ENCODE measurements at places on chromosomes 4 and X. TPM values are rescaled to one million over a fixed set of nuclear protein-coding genes. Genes with fewer than 3 reads are reported as not detected.

ETNPPL gene
- not detected for total RNA-seq

GAB3 gene
- total RNA-seq: 9.0 TPM

SORCS2 gene
- 13.4 TPM for total RNA-seq

APELA gene
- total RNA-seq: not detected

MAGEA1 gene
- total RNA-seq: not detected

RPA4 gene
- total RNA-seq: 6.1 TPM

SMARCA1 gene
- total RNA-seq: 90.7 TPM

CT45A2 gene
- not detected for total RNA-seq

CDX4 gene
- total RNA-seq: not detected

NCBP2L gene
- not detected for total RNA-seq

RNF175 gene
- total RNA-seq: 3.8 TPM

DNA sequence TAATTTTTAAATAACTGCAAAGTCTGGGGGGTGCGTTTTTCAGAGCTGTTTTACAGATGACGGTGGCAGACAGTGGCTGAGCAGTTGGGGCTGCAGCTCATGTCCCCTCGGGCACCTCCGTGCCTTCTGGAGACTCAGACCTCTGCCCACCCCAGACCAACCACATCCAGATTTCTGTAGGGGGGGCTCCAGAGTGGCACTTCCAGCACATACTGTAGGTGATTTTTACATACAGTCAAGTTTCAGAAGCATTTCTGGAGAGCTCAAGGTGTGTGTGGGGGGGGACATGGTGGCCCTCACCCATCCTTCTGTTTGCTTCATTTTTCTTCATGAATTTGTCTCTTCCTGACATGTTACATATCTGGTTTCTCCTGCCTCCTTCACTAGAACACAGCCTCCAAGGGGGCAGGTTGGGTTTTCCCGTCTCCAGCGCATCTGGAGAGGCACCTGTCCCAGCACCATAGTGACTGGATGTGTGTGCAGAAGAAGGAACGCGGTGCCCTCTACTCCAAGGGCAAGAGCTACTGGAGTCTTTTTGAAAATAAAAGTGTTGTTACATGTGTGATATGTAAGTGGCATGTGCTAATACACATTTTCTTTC lies 37.5 kb downstream of the TMEM271 start:
- no peak for DNase-seq

- DNase-seq: no peak
These were observed 12.3 kb downstream of the UGDH start for GRCh38 chr4:39514888-39515401.

- DNase-seq: peak; percentile 63
These were observed 63.9 kb downstream of the TRAPPC11 start for GRCh38 chr4:183722731-183723560.

DNA sequence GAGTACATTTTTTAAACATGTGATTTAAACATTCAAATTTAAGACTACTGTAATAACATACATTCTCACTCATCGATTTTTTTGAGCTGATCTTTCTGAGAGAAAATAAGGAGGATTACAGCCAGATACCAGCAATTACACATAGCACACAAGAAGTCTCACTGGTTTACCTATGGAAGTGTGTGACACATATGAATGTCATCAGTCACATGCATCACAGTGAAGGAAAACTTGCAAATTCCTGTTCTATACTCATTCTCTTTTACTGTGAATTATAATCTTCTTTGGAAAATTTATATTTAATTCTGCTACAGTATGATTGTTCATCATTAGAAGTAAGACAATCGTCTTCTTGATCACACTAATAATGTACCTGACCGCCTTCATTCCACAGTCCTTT lies 21.3 kb upstream of the BMP2K start:
- DNase-seq: no peak

- no peak for DNase-seq
These were observed 85.2 kb downstream of the ADGRA3 start for GRCh38 chr4:22430626-22431025.

GRCh38 chrX:130174937-130175336 lies 3.2 kb downstream of the RAB33A start:
- DNase-seq: no peak

DNA sequence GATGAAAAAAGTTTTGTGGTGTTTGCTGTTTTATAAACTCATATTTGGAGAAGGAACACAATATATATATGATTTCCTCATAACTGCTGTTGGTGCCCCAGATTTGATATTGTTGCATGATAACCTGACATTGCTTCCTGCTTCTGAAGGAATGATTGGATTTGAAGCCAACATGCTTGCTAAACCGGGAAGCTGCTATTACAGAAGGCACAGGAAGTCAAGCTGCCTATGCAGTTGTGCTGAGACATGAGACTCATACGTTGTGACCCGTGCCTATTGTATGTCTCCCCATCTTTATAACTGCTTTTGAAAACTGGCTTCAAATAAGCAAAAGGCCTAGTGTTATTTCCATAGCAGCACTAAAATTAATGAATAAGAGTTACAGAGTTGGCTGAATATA lies 32.9 kb downstream of the GAB1 start:
- DNase-seq: no peak

DNA sequence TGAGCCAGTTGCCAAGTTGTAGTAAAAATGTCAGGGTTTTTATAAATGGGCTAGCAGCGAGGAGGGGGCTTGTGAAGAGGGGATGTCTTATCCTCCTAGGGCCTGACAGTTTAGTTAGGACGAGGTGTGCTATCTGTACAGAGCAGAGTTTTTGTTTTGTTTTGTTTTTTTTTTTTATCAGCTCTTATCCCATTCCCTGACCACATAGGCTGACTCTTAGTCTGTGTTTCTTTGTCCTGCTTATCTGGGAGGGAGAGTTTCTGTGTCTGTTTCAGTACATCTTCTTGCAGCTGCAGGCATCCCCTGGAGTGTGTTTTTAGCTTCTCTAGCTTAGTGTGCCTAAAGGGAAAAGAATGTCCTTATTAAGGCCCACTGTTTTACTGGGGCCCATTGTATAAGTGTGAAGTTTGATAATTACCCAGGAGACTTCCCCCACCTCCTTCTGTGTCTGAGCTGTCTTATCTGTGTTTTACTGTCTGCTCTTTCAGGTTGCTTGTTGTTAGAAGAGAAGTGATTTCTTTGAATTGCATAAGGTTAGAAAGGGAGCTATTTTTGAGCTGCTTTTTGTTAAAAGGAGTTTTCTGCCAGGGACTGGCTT lies 32.0 kb downstream of the PAGE2 start:
- DNase-seq: no peak

DNA sequence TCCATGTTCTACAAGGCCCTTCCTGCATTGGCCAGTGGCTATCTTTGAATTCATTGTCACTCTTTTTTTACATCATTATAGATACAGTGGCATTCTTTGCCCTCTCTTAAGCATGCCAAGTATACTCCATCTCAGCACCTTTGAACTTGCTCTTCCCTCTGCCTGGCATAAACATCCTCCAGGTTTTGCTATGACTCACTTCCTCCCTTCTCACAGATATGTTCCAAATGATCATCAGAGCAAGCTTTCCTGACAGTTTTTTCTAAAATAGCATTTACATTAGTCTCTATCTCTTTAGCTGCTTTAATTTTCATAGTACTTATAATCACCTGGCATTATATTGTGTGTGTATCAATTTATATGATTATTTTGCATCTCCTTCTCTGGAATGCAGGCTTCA lies 553.3 kb upstream of the MAGEB2 start:
- no peak for DNase-seq

GRCh38 chr4:151950993-151951670 lies 190.3 kb upstream of the GATB start:
- DNase-seq: no peak

GRCh38 chrX:48753708-48754228 lies 7.8 kb upstream of the GLOD5 start:
- DNase-seq: no peak

GRCh38 chr4:152972821-152973628 lies 36.9 kb downstream of the FHDC1 start:
- peak; percentile 85 for DNase-seq

GRCh38 chr4:97153042-97153441 lies 990.2 kb downstream of the STPG2 start:
- DNase-seq: peak; percentile 42

- DNase-seq: no peak
These were observed 131.3 kb downstream of the MAB21L2 start for GRCh38 chr4:150713251-150713650.

DNA sequence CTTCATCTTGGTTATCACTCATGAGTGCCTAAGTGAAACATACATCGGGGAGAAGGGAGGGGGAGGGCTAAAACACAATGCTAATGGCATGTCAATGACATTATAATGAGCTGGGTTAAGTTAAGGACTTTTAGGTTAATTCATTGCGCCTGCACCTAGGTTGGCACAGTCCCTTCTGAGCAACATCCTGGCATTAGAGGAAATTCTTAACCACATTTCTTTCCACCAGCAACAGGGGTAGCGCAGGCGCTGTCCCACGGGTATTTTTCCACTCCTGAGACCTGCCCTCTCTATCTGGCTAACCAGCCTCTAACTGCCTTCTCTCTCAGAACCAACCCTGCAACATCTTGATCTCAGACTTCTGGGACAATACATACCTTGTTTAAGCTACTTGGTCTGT lies 39.0 kb upstream of the PROM1 start:
- DNase-seq: no peak

DNA sequence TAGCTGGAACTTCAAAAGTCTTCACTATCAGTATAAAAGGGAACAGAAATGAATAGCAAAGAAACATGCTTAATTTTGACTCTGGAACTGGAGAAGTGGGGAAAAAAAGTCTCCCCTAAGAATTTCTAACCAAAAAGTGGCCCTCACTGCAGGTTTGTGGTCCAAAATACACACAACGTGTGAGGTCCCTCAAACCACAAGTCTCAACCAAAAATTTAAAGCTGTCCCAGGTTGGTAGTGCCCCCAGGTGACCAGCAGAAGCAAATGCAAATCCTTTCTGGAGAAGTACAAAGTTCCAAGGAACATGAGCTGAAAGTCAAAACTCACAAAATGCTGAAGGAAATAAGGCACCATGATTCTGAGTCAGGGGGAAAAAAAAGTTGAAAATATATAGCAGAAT lies 23.6 kb upstream of the VAMP7 start:
- no peak for DNase-seq

DNA sequence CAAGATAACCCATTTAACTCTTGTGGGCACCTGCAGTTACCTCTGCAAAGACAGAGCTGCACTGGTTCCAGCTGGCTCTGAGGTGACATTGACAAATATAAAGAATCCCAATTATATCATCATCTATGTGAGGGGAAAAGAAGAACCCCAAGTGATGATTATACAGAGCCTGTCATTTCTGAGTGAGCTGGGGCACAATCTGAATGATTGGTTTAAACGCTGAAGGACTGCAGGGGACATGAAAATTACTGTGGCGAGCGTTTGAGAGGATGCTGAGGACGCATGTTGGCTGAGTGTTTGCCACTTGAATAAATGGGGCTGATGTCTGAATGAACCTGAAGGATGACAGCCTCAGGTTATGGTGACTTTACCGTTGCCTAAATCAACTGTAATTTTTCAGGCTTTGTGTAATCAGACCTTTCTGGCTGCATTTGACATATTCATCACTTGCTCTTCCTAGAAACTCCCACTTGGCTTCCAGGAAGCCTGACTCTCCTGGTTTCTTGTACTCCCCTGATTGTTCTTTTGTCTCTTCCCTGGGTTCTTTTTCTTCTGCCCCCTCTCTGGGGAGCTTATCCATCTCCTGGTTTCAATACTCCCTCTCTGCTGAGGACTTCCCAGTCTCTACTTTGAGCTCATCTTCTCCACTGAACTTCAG lies 4.1 kb upstream of the HSD17B10 start:
- DNase-seq: no peak

- no peak for DNase-seq
These were observed 944.8 kb downstream of the RPA4 start for GRCh38 chrX:97828471-97828870.

DNA sequence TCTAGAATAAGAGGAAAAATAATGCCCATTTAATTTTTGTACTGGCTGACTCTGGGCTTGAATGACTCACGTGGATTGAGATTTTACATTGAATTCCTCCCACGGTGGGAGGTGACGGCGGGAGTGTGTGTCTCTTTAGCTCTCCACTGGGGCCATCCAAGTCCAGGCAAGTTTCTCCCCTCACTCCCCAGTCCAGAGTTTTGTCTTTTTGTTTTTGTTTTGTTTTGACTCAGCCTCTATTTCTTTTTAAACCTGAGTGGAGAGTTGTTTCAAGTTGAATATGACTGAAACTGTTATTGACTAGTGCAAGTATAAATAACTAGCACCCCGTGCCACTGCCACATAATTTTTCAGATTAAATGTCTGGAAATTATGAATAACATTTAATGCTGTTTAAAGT lies 13.6 kb downstream of the CHST7 start:
- no peak for DNase-seq

GRCh38 chrX:39626749-39627148 lies 471.0 kb downstream of the BCOR start:
- DNase-seq: no peak

DNA sequence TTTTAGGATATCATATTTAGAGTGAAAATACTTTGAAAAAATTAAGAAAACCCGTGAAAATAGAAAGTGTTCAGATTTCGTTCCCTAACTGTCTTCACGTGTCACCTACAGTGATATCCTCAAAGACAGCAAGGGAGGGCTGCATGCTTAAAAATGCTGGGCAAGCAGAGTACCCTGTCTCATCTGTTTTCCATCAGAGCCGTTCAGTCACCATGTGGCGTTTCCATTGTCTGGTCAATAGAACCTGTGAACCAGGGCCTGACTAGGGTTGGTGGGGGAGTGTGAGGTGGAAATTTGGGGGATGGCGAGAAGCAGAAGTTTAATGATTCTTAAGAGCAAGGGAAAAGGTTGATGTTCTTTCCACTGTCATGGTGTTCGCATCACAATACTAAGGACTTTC lies 173.9 kb downstream of the BMPR1B start:
- no peak for DNase-seq

- no peak for DNase-seq
These were observed 7.7 kb downstream of the GLOD5 start for GRCh38 chrX:48769230-48769629.

GRCh38 chr4:552019-552418 lies 24.1 kb downstream of the TMEM271 start:
- DNase-seq: no peak

- DNase-seq: peak; percentile 35
These were observed 14.3 kb downstream of the DCAF8L1 start for GRCh38 chrX:27966955-27967354.

DNA sequence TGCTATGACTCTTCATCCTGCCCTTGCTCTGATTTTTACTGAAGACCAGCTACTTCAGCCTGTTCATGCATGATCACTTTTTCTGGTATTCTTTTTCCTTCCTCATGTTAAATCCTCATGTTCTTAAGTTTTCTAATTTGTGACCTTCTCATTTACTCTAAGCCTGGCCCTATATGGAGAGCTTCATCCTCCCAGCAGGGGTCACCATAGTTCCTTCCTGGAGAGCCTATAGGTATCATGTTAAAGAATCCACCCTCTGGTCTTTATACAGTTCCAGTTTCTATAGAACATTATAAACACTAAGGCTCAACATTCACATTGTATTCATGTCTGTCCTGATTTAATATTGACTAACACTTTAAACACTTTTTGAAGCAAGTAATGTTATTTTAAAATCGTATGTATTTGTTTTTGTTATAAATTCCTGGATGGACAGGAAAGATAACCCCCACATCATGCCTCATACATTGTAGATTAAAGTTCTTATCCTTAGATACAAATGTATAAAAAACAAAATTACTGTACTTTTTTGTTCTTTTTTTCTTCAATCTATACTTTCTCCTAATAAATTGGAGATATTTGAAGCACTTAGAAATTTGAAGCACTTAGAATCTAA lies 53.8 kb upstream of the OTUD4 start:
- peak; percentile 93 for DNase-seq

Data from tongue (tissue), 3 donors.